IPS DF 6.9 (cell line): ENCODE measurements at places on chromosomes 16 and 17.

- no peak for DNase-seq
Observed at GRCh38 chr16:50736448-50736847, 5.4 kb upstream of the CYLD start.

GRCh38 chr17:45902892-45903346, 8.6 kb downstream of the MAPT start:
- DNase-seq = no peak

DNA sequence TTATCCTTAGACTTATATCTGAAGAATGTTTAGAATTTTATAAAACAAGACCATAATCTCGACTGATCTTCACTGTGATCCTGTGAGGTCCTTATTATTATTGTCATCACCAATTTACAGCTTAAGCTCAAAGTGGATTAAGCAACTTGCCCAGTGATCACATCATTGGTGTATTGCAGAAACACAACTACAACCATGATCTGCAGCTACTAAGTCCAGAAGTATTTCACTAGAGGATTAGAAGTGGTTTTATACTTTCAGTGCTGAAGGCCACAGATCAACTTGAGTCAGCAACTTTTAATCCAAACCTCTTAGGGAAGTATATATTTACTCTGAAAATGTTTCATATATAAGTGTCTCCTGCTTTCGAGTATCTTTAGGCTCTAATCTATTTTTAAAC, 624.3 kb upstream of the SOX9 start:
- DNase-seq = no peak

GRCh38 chr17:8120520-8121406, 2.4 kb upstream of the ALOXE3 start:
- DNase-seq = no peak

- DNase-seq = no peak
Observed at GRCh38 chr17:69218986-69219385, 9.6 kb downstream of the ABCA10 start.

DNA sequence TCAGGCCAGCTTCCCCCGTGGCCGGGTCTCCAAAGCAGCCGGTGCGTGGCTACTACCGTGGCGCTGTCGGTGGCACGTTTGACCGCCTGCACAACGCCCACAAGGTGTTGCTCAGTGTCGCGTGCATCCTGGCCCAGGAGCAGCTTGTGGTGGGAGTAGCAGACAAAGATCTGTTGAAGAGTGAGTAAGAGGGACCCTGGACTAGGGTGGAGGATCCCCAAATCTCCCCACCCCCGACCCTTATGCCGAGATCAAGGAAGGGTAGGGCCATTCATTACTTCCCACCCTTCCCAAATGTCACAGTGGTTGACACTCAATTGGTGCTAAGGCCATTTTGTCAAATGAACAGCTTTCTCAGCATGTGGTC, 1.2 kb downstream of the COASY start:
- DNase-seq = no peak

- DNase-seq = no peak
Observed at GRCh38 chr16:15572329-15573001, 70.5 kb downstream of the MARF1 start.

DNA sequence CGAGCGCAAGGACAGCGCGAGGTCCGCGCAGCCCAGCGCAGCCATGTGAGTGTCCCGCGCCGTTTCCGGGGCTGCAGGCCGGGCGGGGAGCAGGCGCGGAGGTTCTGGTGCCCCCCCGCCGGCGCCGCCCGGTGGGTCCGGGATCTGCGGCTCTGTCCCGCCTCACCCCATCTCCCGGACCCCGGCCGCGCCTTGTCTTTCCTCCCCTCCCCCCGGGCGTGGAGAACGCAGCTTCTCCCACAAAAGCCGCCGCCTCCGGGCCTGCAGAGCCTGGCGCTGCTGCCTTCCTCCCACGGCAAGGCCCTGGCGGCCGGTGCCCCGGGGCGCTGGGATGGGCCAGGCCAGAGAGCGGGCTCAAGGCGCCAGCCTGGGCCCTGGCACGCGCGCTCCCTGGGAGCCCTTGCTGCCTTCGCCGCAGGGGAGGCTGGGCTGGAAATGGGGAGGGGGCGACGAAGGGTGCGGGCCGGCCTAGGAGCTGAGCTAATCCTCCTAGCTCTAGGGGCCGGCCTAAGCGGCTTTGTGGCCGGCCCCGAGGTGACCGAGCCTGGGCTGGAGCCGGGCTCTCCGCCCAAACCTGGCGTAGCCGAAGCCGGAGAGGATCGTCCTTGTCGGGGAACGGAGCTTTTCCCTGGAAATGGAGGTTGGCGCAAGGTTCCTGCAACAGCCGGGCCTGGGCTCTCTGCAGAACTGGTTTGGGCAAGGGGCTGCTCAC, 397 bp downstream of the RIPOR1 start:
- DNase-seq = no peak

GRCh38 chr17:61875285-61875684, 12.0 kb upstream of the BRIP1 start:
- no peak for DNase-seq

- DNase-seq = peak; percentile 29
Observed at GRCh38 chr16:49924078-49924477, 68.2 kb upstream of the ZNF423 start.

- DNase-seq = no peak
Observed at GRCh38 chr17:83037874-83038165, 41.6 kb upstream of the METRNL start.

- DNase-seq = no peak
Observed at GRCh38 chr16:83942815-83943515, 10.1 kb upstream of the OSGIN1 start.

- no peak for DNase-seq
Observed at GRCh38 chr16:13606804-13607203, 313.1 kb upstream of the ERCC4 start.

DNA sequence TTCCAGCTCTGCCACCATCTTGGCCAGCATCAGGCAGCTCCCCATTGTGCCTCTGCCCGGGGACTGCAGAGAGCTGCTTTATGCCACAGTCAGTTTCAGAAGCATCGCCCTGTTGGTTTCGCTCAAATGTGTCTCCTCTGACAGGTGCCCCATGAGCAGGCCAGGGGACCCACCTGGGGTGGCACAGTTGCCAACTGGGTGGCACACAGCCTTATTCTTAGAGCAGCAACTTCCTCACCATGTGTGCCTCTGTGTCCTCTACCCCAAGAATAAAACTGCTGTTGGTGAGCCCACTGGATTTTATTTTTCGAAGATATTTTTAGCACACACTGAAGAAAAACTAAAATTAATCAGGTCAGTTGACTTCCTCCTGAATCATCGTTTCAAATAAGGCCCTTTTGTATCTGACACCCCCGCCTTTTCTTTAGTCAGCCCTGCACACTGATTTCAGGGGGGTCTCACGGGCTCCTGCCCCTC, 44.9 kb upstream of the CACNG5 start:
- no peak for DNase-seq

DNA sequence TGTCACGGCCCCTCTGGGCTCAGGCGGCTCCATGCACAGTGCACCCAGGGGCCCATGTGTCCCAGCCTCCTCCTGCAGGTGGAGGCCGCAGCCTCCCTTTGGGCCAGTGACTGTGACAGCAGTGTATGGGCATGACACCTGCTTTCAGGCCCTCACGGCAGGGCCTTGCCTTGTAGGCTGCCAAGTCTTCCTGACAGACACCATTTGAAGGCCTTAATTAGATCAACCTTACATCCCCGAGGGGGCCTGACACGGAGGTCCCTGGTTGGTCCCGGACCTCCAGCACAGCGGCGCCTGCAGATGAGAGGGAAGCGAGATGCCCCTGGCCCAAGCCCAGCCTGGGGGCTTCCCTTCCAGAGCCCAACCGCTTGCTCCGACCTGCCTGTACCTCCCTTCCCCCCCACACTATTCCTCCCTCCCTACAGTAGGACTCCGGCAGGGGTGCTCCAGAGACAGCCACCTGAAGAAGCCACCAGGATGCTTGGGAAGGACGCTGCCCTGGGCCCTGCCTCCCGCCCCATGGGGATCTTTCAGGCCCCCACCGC, 31.9 kb downstream of the BAIAP2 start:
- no peak for DNase-seq

GRCh38 chr16:1554826-1555445, 21.5 kb downstream of the TMEM204 start:
- no peak for DNase-seq

- DNase-seq = no peak
Observed at GRCh38 chr16:65066651-65067050, 55.2 kb downstream of the CDH11 start.

DNA sequence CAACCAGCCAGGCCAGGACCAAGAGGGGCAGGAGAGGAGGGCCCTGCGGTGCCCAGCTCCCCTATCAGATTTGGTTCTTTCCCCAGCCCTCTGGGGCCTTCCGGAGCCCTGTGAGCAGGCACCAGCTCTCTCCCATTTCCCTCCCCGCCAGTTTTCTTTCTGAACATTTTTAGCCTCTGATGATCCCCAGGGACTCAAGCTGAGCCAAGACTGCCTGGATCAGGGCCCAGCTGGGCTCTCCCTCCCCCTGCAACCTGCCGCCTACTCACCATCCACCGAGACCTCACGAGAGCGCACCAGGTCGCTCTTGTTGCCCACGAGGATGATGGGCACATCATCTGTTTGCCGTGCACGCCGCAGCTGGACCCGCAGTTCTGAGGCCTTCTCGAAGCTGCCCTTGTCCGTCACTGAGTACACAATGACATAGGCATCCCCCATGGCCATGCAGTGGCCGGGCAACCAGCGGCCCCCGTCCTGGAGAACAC, 2.0 kb downstream of the RRAD start:
- no peak for DNase-seq

- DNase-seq = no peak
Observed at GRCh38 chr16:66226762-66227161, 139.7 kb upstream of the CDH5 start.

- DNase-seq = no peak
Observed at GRCh38 chr17:57567251-57567650, 177.8 kb downstream of the CCDC182 start.

GRCh38 chr17:73500414-73500999, 143.7 kb downstream of the SDK2 start:
- no peak for DNase-seq

GRCh38 chr17:57312242-57312641, 55.9 kb downstream of the MSI2 start:
- DNase-seq = no peak

DNA sequence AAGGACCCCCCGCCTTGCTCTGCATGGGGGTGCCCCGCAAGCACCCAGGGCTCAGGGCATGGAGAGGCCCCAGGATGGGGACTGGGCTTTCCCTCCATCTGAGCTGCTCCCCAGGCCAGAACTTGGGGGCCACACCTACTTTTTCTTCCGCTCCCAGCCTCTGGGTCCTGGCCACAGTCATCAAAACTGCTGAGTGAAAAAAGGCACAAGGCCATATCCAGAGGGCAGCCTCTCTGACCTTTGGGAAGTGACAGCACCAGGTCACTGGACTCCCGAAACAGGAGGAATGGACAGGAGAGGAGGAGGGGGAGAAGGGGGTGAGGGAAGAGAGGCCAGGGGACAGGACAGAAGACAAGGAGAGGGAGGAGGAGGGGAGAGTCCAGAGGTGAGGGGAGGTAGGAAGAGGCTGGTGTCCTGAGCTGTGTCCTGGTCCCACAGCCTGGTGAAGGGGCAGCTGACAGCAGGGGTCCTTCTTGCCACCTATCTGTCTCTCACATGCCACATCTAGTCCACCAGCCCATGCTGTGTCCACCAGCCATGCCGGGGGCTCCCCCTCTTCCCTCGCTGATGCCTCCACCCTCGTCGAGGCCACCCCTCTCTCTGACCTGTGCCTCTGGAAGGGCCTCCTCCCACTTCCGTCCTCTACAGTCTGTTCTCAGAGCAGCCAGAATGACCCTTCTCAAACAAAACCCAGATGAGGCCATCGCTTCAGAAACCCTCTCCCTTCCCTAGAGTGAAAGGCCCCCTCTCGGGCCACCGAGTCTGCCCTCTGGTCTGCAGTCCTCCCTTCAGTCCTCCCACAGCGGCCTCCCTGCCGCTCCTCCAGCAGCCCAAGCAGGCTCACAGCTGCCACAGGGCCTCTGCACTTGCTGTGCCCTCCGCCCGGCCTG, 73.9 kb upstream of the TOB1 start:
- DNase-seq = no peak

DNA sequence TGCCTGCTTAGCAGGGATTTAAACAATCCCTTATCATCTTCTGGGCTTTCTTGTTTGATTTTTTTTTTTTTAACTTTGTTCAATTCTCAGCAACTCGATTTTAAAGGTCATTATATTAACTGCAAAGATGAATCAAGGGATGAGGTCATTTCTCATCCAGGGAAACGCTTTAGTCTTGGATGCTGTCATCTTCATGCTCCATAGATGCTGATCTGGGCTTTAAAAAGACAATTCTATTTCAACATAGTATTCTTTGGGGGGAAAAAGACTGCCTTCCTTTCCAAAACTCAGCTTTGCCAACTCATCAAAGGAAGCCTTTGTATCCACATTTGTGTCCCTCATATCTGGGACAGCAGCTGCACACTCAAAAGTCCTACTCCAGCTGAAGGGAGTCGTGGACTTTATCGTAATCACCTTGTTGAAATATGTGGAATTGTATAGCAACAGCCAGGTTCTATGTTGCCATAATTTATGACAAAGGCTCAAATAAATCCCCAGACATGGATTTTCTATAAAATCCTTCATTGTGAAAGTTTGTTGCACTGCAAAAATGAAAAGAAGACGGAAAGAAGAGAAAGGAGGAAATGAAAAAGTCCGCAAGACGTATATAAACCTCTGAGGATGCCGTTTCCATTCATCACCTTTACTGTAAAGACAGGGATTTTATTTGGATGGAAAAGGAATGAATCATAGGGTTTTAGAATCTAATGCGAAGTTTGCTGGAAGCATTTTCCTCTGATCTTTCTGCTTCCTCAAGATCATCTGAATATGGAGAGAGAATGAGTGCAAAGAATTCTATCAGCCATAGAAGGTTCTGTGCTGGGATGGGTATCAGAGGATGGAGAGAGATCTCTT, 48.6 kb upstream of the XYLT1 start:
- no peak for DNase-seq

DNA sequence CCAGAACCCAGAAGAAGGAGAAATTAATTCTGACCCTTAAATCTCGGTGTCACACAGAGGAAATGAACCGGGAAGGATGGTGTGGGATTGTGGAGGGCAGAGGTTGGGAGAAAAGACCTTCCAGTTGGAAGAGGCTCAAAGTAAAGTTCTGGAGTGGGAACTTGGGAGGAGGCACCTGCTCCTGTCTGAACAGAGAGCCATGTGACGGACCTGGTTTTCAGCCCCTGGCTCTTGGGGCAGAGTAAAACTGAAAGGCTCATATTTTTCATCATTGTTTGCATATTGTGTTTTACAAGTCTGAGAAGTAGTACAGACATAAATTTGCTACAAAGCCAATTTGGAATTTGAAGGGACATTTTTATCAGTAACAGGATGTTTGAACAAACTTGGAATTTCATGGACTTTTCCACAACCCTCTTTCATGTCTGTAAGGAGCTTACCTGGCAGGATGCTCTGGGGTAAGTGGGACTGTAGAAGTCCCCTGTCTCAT, 24.4 kb upstream of the SEC14L1 start:
- DNase-seq = no peak

GRCh38 chr17:73359987-73360410, 48.2 kb upstream of the CDC42EP4 start:
- no peak for DNase-seq

DNA sequence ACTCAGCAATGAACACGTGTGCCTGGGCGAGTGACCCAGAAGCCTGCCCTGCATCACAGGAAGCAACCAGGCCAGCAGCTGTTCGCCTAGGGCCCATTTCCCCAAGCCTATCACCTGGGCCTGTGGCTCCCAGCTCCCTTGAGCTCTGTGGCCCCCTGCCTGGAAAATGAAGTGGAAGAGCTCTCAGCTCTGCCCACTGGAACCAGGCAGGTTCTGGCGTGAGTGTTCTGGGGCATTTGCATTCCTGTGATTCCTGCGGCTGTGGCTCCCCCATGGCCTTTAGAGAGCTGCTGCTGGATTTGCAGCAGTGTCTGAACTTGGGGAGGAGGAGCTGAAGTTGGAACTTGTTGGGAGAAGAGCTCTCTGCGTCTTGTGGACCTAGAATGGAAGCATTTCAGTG, 22.8 kb downstream of the PGS1 start:
- DNase-seq = no peak
